Glutamatergic neuron (in vitro differentiated cells): ENCODE measurements at places on chromosomes 13 and 19.
A peak's percentile ranks its signal among the peaks of the same experiment; 100 is the strongest.

DNA sequence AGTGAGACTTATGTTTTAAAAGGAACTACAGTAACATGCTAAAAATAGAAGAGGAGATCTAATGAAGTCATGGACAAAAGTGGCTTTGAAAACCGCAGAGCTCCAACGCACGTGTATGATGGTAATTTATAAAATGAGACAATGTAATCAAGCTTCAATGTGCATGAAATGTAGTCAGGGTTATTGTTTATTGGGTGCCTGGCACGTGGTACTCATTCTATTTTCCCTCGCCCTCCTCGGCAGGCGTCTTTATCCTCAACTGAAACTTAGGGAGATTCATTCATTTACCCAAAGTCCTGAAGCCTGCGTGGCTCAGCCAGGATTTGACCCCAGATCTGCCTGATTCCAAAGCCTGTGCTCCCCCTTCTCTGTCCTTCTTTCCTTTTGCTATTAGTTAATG is 79.8 kb downstream of the CHST8 start:
- no peak for DNase-seq

DNA sequence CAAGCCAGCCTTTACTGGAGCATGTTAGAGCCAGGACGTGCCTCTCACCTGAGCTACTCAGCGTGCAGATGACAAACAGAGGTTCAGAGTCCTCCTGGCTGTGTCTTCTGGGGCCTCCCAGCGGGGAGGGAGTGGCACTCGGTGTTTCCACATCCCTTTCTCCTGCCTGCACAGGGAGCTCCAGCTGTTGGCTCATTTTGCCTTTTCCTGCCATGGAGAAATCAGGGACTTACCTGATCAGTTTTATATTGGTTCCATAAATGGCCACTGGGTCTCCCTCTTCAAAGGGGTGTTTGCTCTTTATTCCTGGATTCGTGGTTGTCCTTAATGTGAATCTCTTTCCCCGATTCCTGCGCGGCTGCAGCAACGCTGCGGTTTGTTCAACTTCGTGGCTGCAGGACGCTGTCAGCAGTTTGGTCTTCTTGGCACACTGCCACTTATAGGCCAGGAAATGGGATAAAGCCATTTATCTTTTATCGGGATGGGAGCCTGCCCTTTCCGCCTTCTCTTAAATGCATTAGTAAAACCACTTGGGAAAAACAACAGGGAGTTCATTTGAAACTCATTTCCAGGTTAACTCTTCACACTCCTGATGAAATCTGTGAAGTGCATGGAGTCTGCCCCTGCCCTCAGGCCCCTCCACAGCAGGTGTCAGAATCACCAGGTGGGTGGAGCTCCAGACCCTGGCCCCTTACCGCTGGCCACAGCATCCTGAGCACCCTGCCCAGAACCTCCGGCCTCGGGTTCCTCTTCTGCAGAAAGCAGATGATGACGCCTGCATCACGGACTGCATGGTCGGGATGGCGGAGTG is 39.8 kb upstream of the MCF2L start:
- no peak for DNase-seq

- no peak for DNase-seq
Observed at GRCh38 chr13:48647625-48648024, 6.1 kb upstream of the CYSLTR2 start.

DNA sequence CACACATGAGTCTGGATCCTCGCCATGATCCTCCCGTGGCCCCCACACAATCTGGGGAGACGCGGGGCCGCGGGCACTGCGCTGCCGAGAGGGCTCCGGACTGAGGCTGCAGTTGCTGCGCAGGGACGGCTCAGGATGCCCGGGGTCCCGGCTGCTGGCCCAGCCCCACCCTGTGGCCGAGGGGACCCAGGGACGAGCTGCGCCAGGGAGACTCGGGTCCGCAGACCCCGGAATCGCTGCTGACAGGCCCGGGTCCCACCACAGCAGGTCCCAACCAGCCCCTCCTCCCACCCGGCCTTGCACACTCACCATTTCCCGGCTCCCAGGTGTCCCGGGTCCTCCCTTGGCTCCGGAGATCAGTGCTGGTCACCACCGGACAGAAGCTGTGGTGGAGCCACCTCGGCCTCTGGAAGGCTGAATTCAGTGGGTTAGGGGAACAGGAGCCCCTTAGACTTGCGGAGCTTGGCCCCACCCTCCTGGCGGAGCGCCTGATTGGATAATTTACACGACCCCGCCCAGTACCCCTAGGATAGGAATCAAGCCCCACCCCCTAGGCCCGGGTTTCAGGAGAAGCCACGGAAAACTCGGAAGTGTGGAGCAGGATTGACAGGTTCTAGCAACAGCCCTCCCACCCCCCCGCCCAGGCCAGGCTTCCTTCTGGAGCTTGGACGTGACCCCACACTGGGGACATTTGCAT is 57.4 kb downstream of the ZNF44 start:
- no peak for DNase-seq

GRCh38 chr19:33830264-33830663 is 33.6 kb downstream of the KCTD15 start:
- DNase-seq, result no peak

DNA sequence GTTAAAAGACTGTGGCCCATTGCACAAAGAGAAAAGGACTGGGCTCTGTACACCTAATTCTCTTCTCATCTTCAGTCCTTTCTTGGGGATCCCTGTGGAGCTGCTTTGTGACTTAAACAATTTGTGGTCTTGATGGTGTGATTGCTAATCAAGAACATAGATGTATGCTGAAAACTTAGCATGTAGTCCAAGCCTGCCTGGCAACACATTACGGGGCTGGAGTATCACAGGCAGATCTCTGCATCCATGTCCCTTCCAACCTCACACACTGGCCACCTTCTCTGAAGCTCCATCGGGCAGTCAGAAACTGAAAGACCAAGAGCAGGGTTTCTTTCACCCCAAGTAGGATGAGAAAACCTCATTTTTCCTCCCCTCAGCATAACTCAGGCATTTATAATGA is 69.6 kb upstream of the ARGLU1 start:
- no peak for DNase-seq

GRCh38 chr19:18745012-18745735 is 45.9 kb downstream of the COMP start:
- peak; percentile 29 for DNase-seq

DNA sequence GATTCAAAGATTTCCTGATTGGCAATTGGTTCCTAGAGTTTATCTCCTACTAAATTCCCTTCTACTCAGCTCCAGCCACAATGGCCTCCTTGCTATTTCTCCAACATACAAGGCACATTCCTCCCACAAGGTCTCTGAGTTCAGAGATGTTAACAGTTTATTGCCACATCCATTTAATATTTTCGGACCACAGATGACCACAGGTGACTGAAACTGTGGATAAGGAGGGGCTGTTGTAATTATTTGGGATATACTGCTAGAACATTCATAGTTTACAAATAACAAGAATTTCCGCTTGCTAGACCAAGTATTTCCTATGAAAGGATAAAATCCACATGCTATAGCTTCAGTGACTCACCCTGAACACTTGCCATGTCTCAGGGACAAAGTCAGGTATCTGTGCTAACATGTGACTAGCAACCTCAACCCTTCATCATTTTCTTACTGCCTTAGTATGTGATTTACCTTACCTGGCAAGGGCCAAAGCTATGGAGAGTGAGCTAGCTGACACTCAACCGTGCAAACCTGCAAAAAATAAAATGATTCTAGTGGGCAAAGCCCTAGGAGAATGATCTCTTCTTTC is 117.7 kb downstream of the TBC1D4 start:
- DNase-seq, result no peak

GRCh38 chr13:46202188-46202795 is 9.4 kb upstream of the LRRC63 start:
- DNase-seq, result no peak

DNA sequence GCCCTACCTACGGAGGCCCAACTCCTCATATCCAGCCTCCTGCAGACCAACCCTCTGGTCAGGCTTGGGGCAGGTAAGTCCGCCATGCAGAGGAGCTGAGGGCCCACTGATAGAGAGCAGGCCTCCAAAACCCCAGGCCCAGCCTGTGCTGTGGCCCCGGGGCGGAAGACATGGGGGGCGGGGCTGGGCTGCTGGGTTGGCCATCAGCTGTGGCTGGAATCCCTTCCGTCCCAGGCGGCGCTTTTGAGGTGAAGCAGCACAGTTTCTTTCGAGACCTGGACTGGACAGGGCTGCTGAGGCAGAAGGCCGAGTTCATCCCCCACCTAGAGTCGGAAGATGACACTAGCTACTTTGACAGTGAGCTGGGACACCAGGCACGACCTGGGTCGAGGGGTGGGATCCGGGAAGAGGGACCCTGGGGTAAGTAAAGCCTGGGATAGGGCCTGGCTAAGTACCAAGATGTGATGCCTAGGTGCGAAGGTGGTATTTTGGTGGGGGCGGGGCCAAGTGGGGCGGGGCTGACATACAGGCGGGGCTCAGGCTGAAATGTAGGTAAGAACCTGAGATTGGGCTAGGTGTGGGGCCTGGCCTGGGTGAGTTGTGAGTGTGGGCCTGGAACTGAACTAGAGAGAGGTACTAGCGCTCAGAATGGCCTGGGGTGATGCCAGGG is 15.4 kb downstream of the DNASE2 start:
- DNase-seq, result no peak

GRCh38 chr13:26587251-26587650 is 29.8 kb downstream of the WASF3 start:
- no peak for DNase-seq

DNA sequence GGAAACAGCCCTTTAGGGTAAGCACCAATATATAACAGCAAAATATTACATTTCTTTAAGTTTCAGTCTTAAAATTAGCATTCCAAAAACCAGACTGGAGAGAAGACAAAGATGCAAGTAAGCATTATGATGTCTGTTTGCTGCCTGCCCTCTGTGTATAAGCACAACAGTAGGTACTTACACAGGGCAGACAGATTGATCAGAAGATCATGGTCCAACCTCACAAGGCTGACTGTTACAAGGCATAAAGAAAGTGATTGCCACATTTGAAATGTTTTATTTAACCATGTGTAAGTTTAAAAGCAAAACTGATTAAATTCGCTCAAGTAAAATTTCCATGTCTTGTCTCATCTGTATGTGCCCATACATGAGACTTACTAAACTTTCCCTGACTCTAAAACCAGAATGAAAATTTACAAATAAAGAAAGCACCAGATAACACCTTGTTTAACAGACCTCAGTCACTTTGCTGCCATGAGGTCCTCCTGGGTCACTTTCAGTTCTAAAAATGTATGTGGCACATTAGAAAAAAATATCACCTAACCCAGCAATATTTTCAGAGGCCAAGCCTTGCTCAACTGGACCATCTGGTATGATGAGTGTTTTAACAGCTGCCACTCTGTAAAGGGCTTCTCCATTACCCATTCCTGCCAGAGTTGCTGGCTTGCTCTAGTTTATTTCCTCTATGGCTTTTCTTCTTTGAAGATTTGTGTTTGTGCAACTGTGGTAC is 297.0 kb downstream of the RBM26 start:
- no peak for DNase-seq

DNA sequence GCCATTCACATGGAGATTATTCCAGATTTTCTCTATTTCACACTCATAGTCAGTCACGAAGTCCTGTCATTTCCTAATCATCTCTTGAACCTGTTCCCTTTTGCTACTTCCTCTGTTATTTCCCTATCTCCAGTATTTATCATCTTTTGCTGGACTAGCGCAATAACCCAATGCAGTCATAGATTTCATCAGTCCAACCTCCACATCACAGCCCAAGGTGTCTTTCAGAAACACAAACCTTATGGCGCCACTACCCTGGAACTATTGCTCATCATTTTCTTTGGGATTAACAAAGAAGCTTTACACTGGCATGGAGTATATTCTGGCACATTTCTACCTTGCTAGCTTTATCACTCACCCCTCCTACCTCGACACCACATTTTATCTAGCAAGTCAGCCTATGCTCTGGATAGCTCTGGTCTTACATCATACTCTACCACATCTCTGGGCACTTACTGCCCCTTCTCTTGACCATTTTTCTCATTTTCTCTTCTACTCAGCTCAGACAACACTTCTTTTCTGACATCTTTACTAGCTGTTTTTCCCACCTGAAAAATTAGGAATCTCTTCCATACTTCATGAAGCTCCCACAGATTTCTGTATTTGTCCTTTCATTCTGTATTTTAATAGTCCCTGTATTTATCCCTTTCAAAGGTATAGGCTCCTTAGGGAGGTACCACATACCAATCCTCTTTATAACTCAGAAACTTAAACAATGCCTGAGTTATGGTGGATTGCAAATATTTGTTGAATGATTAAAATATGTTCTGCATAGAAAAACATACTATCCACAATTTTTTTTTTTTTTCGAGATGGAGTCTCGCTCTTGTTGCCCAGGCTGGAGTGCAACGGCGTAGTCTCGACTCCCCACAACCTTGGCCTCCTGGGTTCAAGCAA is 534.7 kb downstream of the KLF12 start:
- no peak for DNase-seq

DNA sequence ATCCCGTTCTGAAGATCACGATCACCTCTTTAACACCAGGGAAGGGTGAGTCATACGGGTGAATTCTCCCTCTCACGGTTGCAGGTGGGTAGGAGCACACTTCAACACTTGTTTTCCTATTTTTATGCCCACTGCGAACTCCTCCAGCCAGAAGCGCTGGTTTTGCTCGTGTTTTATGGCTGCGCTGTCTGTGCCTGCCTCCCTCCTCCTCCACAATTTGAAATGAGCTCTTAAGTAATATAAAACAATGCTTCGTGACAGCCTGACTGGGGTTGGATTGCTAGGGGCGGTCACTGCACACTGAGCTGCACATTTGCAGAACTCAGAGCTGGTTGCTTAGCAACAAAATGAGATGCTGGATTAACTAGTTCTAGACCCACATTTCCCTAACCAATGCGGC is 12.9 kb downstream of the CCDC70 start:
- no peak for DNase-seq

DNA sequence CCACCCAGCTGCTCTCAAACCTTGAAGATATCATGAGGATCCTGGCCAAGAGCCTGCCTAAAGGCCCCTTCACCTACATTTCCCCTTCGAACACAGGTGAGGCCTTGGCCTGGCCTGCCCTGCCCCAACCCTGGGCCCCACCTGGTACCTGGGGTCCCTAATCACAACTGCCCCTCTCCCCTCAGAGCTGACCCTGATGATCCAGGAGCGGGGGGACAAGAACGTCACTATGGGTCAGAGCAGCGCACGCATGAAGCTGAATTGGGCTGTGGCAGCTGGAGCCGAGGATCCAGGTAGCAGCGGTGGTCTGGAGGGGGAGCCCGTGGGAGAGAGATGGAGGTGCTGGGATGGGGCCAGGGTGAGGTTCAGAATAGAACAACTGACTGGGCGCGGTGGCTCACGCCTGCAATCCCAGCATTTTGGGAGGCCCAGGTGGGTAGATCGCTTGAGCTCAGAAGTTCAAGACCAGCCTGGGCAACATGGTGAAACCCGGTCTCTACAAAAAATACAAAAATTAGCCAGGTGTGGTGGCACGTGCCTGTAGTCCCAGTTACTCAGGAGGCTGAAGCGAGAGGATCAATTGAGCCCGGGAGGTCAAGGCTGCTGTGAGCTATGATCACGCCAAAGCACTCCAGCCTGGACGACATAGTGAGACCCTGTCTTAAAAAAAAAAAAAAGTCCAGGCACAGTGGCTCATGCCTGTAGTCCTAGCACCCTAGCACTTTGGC is 17.5 kb downstream of the DDX39A start:
- DNase-seq, result no peak
